Activated CD4-positive, alpha-beta T cell treated with anti-CD3 and anti-CD28 coated beads, Interleukin-2, amount 50 U/mL, for 48 hours (primary cell): ENCODE measurements at places on chromosomes 16 and 17.

DNA sequence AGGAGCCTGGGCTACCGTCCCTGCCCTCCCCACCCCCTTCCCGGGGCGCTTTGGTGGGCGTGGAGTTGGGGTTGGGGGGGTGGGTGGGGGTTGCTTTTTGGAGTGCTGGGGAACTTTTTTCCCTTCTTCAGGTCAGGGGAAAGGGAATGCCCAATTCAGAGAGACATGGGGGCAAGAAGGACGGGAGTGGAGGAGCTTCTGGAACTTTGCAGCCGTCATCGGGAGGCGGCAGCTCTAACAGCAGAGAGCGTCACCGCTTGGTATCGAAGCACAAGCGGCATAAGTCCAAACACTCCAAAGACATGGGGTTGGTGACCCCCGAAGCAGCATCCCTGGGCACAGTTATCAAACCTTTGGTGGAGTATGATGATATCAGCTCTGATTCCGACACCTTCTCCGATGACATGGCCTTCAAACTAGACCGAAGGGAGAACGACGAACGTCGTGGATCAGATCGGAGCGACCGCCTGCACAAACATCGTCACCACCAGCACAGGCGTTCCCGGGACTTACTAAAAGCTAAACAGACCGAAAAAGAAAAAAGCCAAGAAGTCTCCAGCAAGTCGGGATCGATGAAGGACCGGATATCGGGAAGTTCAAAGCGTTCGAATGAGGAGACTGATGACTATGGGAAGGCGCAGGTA, 762 bp downstream of the CDK12 start:
- DNase-seq: peak; percentile 19

DNA sequence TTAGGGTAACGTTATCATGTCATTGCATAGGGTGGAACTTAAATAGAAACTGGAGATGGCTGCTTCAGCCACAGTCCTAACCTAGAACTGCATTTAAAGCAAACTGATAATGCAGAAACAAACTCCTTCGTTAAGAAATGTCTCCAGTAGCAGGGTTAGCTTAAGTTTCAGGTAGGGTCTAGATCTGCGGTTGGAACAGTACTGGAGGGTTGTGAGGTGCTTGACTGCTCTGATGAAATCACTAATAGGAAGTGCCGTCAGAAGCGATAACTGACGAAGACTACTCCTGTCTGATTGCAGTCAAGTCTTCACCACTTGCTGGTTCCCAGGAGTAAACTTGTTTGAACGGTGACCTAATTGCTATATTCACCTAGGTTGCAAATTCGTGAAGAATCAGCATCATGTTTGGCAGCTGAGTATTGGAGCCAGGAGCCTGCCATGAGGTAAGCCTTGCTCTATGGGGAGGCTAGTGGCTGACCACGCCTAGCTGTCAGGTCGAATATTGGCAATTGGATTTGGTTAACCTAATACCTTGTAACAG, 24.5 kb downstream of the TRPV2 start:
- DNase-seq: no peak

- DNase-seq: no peak
Measured at GRCh38 chr17:31357839-31358394, 33.6 kb upstream of the RAB11FIP4 start.

GRCh38 chr16:85234310-85235204, 122.3 kb upstream of the CIBAR2 start:
- no peak for DNase-seq
